Left cardiac atrium (tissue), 4 donors: ENCODE measurements at places on chromosomes 2 and 18.

DNA sequence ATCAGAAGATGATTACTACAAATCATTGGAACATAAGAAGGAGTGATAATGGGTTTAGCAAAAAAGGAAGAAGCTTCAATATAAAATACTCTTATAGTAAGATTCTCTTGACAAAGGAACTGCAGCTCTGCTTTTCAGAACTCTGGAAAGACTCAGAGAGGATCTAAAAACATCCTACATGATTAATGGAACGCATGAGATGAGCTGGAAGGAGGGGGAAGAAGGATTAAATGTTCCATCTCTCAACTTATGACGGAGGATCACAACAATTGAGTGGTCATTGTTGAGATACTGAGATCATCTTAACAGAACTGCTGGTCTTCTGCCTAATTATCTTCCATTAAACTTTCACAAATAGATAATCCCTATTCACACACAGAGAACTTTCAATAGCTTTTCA lies 267.5 kb upstream of the SLC8A1 start:
- no peak for DNase-seq

DNA sequence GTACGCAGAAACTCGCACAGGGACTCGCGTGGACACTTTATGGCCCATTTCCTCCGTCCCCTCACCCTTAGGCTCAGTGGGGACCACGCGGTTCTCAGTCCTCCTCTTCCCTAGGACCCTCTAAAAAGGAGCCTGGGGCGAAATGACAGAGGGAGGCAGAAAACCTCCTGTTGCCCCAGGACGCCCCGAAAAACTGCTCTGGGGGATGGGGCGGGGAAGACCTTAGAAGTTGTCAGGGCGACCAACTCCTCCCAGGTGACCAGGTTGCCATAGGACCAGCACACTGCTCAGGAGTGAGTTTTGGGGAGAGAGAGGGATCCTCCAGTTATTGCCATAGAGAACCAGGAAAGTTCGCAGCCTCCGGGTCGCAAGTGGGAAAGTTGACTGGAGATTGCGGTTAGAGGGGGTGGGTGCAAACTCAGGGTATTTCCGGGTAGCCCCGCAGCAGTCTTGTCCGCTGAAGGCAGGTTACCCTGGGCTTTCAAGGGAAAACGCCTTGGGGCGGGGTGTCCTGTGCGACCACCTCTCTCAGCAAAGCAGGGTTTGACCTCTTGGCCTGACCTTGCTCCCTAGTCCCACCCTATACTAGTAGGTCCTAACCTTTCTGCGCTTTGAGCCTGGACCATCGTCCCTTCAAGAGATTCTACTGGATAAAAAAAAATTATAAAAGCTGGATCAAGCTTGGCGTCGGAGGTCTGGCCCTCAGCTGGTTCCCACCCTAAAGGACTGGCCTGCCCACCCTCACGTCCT lies 7.8 kb upstream of the PAX3 start:
- DNase-seq, result no peak

- no peak for DNase-seq
These were observed 12.1 kb downstream of the EHBP1 start for GRCh38 chr2:62717503-62718081.

DNA sequence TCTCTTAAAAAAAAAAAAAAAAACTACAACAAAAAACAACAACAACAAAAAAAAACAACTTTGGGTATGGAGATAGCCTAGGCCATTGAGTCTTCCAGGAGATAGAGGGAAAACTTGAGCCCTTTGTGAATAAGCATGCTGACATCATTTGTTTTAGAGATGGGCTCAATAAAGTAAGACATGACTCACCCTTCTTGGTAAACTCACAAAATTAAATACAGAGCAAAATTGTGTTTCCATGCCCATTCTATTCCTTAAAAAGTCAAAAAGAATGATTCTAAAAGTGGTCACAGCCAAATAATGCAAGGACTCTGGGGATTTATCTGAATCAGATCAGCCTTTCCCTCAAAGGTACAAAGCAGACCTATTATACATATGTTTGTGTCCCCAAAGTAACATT lies 117.4 kb downstream of the ETAA1 start:
- DNase-seq, result no peak

GRCh38 chr2:18474700-18475099 lies 85.8 kb downstream of the RDH14 start:
- no peak for DNase-seq

DNA sequence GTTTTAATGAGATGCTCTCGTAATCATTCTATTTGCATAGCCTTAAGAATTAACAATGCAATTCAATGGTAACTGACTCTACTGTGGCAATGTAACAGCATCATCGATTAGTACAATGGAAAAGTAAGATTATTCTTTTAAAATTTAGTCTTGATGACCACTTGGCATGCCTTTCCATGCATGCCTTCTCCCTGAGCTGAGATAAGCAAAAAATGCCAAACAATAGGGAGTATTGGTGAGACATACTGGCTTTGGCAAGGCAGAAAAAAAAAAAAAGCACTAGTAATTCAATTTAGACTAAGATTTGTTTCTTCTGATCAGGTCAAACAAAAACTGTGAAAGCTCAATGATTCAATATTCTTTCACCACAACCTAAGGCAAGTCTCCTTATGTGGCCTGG lies 110.8 kb upstream of the TRIB2 start:
- DNase-seq, result no peak

DNA sequence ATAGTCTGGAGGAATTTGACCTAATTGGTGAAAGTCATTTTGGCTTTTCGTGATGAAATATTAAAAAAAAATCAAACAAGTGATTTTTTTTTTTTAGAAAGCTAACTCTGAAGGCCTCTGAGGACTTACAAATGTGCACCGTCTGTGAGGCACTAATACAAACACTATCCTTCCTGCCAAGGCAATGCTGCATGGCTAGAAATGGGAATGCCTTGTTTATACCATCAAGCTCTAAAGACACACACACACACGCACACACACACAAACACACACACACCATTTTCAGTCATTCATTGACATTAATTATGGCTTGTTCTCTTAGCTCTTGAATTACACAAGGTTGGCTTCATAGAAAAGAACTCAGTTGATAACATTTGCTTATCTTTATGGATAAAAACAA lies 1242.0 kb upstream of the ACVR2A start:
- no peak for DNase-seq

- DNase-seq, result no peak
These were observed 8.4 kb downstream of the MYOM1 start for GRCh38 chr18:3211236-3211992.

GRCh38 chr2:145325485-145325884 lies 805.6 kb upstream of the ZEB2 start:
- no peak for DNase-seq

DNA sequence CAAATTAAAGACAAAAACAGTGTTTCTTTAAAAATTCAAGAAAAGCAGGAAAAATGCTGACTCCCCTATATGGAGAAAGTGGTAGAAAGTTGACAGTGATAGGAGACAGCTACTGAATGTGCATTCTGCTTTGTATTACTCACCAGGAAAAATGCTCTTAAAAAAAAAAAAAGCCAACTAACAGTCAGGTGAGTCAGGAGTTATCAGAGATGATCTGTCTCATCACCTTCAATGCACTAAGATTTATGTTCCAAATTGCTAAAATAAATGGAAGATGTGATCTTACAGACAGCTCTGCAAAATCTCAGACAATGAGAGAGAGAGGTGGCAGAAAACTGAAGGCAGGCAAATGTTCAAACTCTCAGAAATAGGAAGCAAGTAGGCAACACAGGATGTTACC lies 47.6 kb upstream of the ZNF521 start:
- no peak for DNase-seq

DNA sequence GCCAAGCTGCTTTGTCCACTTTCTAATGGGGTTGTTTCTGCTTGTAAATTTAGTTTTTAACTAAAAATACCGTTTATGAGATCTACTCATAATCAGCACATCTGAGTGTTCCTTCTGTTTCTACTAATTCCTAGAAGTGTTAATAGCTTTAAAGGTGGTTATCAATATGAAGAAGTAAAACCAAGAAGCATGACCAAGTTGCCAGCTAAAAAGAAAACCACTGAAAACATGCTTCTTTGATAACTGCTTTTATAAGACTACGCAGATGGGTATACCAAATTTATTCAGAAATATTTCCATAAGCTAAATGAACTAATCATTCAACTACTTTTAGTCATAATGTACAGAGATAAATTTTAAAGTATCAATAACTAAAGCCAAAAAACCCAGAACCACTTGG lies 101.8 kb downstream of the C2orf74 start:
- no peak for DNase-seq

DNA sequence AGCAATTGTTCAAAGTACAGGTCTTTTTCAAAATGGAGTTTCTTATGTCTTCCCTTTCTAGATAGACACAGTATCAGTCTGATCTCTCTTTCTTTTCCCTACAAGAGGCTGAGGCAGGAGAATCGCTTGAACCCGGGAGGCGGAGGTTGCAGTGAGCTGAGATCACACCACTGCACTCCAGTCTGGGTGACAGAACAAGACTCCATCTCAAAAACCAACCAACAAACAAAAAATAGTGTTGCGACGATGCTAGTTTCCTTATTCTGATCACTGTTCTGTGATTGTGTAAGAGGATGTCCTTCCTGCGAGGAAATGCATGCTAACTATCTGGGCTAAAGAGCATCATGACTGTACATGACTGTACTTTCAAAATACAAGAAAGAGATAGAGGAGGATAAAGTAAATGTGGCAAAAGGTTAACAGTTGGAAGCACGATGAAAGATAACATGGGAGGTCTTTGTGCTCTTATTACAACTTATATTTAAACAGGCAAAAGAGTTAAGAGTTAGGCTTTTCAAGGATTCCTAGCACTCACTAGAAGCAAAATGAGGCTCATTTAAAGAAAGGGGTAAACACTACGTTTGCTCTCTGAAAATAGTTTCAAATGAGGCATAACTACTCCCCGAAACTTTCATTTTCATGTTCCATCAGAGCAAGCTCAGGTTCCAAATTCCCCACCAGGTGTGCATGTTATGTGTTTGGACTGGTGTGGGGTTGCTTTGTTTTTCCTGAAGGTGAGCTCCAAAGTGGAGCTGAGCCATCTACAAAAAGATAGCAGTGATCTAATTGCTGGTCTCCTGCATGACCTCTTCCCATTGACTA lies 23.8 kb downstream of the SOWAHC start:
- no peak for DNase-seq

DNA sequence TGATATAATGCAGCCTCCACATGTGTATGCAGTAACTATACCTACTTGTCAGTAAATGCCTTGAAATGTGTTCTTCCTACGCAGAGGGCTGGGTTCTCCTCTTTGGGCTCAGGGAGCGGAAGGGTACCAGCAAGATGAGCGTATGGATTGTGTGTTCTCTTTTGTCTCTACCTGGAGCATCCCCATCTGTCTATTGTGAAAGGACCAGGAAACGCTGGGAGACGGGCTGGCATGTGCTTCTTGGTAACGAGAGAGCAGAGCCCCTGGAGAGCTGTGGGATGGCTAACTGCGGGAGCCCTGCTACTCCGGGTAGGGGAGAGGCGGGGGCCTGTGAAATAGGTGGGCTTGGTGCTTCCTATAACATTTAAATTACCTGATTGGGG lies 80.9 kb downstream of the BCL2 start:
- DNase-seq, result no peak

- DNase-seq, result no peak
These were observed 171.7 kb downstream of the ANKRD30B start for GRCh38 chr18:14919666-14920065.

DNA sequence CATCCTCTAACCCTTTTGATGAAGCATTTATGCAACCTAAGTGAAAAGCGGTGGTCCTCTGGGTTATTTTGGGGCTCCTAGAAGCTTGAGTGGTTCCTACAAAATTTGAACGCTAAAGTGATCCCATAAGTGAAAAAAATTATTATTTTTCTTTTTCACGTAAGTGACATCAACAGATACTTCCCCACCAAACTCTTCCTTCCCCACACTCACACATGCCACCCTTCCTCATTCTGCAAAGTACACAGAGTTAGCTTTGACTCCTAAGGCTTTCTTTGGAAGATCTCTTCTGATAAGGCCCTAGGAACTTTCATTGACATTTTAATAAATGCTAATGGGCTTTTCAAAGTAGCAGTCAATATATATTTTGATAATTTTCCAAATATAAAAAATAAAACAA lies 109.7 kb downstream of the DOCK10 start:
- DNase-seq, result no peak
